ENCODE measurements at places on chromosomes 6 and 20. TPM values are rescaled to one million over a fixed set of nuclear protein-coding genes. Genes with fewer than 3 reads are reported as not detected.

- no peak overlapping the region for H3K27ac ChIP-seq
- no peaks in the 10 kb centered on the region for H3K4me1 ChIP-seq
- no peak overlapping the region for H3K4me3 ChIP-seq
- DNase-seq = no peak
- H3K36me3 ChIP-seq = no peaks in the 10 kb centered on the region
- no peaks in the 10 kb centered on the region for H3K27me3 ChIP-seq
These were observed 116.5 kb upstream of the EDN1 start for GRCh38 chr6:12173661-12174060.

DNA sequence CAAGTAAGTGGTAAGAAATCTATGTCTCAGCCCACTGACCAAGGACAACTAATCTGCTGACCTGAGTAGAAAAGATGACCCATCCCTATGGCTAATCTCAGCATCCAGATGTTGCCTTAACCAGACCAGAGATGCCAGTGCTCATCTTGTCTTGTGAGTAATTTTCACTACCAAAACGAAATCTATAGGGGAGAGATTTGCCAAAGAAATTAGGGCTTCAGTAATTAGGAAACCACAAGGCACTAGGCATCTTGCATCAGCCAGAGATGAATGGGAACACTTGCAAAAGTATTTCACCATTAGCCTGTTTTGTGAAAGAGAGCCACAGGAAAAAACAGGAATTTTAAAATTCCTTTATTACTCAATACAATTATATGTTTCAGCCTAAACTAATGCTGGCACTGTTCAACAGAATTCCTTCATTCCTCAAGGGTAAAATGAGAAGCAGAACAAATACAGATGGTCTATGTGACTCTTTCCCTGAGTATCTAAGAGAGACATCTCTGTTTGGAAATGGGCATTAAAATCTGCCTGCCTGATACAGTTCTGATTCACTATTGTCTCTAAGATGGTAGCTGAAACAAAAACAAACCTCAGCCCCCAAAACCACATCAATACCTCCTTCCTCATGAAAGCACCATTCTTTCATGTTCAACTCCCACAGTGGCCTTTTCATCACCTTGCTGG, 87.8 kb downstream of the GMDS start:
- H3K27ac ChIP-seq = peak overlapping the region; percentile 98
- H3K27me3 ChIP-seq = no peaks in the 10 kb centered on the region
- no peak overlapping the region for H3K4me3 ChIP-seq
- peak; percentile 83 for DNase-seq

DNA sequence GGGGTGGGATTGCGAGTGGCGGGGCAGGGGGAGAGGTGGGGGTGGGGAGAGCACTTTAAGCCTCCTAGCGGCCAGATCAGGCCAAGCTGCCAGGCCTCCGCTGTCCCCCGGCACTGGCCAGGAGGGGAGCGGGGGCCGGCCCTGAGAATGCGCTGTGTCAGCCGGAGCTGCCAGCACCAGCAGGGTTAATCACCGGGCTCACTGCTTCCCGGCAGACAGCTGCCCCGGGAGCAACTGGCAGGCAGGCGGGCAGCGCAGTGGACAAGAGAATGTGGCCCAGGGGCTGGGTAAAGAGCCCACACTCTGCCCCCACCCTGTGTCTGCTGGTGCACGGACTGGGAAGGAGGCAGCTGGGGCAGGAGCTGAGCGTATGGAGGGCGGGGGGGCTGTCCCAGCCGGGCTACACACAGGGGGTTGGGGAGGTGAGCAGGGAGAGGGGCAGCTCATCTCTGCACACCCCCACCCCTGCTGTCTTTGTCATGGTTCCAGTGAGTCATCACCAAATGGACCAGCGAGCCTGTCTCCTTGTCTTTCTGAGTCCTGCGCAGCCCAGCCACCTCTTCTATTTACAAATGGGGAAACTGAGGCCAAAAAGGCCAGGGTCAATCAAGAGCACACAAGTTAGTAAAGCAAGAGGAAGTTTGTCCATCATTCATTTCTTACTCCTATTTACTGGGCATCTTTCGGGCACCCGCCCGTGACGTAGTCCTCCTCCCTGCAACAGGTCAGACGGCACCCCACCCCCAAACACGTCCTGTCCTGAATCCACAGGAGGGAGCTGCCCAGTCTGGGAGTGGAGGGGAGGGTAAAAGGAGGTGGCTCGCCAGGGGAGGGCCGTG, 2.1 kb upstream of the LAMA5 start:
- H3K4me1 ChIP-seq = peaks cover 36% of the 10 kb centered on the region
- no peak overlapping the region for H3K4me3 ChIP-seq

- DNase-seq = no peak
- H3K4me3 ChIP-seq = no peak overlapping the region
- no peak overlapping the region for H3K27ac ChIP-seq
- no peaks in the 10 kb centered on the region for H3K36me3 ChIP-seq
- peaks cover 2% of the 10 kb centered on the region for H3K4me1 ChIP-seq
These were observed 3.8 kb downstream of the INSM1 start for GRCh38 chr20:20371681-20372080.

- H3K36me3 ChIP-seq = no peaks in the 10 kb centered on the region
- peaks cover 7% of the 10 kb centered on the region for H3K4me1 ChIP-seq
- no peaks in the 10 kb centered on the region for H3K27me3 ChIP-seq
- peak; percentile 18 for DNase-seq
These were observed 128.7 kb upstream of the MLIP start for GRCh38 chr6:53982366-53983050.

- H3K4me3 ChIP-seq = no peak overlapping the region
- DNase-seq = peak; percentile 49
- no peaks in the 10 kb centered on the region for H3K27me3 ChIP-seq
- H3K36me3 ChIP-seq = no peaks in the 10 kb centered on the region
- H3K4me1 ChIP-seq = peaks cover 6% of the 10 kb centered on the region
- H3K27ac ChIP-seq = no peak overlapping the region
These were observed 43.4 kb downstream of the OGFRL1 start for GRCh38 chr6:71332012-71332411.

- H3K36me3 ChIP-seq = no peaks in the 10 kb centered on the region
- no peak overlapping the region for H3K27ac ChIP-seq
- no peaks in the 10 kb centered on the region for H3K4me1 ChIP-seq
- peaks cover 12% of the 10 kb centered on the region for H3K27me3 ChIP-seq
These were observed 129.1 kb downstream of the IMPG1 start for GRCh38 chr6:75943381-75943780.

DNA sequence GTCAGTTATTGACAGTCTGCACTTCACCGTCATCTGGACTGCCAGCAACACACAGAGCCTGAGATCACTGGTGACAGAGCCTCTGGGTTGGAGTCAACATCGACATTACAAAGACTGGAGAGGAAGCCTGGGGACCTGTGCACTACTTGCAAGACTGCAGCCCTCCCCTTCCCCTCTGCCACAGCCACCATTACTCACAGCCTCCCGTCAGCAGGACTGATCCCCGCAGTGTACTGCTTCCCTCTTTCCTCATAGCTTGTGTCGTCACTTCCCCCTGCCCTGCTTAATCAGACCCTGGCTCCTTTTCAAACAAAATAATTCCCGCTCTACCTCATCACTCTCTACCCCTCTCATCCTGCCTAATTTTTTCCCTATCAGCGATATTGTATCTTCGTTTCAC, 235.5 kb upstream of the KCNQ5 start:
- peak; percentile 15 for DNase-seq
- H3K4me1 ChIP-seq = no peaks in the 10 kb centered on the region
- H3K27ac ChIP-seq = no peak overlapping the region
- no peaks in the 10 kb centered on the region for H3K36me3 ChIP-seq
- H3K4me3 ChIP-seq = no peak overlapping the region
- no peaks in the 10 kb centered on the region for H3K27me3 ChIP-seq

DNA sequence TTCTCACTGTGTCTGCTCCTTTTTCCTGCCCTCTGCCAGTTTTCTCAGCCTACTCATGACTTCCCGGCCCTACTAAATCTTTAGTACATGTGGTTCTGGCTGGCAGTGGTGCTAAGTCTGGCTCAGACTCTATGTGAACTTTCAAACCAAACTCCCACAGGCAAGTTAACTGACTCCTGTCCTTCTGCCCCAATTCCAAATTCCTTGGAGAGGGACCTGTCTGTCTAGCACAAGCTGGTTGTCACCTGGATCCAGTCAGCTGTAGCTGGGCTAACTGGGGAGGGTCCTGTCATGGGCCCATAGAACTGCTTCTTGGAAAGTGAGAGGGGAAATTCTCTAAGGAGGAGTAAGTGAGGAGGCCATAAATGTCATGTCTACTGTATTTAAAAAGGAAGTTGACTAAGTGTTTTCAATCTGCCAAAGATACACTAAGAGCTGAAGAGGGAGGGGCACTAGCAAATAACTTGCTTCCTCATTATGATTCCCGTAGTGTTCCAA, 240.1 kb downstream of the KCNQ5 start:
- no peaks in the 10 kb centered on the region for H3K36me3 ChIP-seq
- DNase-seq = peak; percentile 57
- no peak overlapping the region for H3K27ac ChIP-seq

- H3K27me3 ChIP-seq = no peaks in the 10 kb centered on the region
- no peaks in the 10 kb centered on the region for H3K36me3 ChIP-seq
- H3K27ac ChIP-seq = no peak overlapping the region
- H3K4me1 ChIP-seq = no peaks in the 10 kb centered on the region
These were observed 114.6 kb downstream of the RCAN2 start for GRCh38 chr6:46376562-46377061.

- no peaks in the 10 kb centered on the region for H3K36me3 ChIP-seq
- H3K4me1 ChIP-seq = no peaks in the 10 kb centered on the region
- no peak overlapping the region for H3K27ac ChIP-seq
These were observed 8.8 kb upstream of the MOG start for GRCh38 chr6:29647927-29648642.

The MKKS gene
- total RNA-seq = 7.5 TPM

The RIPK1 gene
- total RNA-seq = 28.6 TPM

The TINAG gene
- not detected for total RNA-seq

The TFAP2D gene
- not detected for total RNA-seq

The PPP1R14C gene
- not detected for total RNA-seq

The BTN1A1 gene
- not detected for total RNA-seq
